HuH-7 (cell line): ENCODE measurements at places on chromosomes 1 and 21.

GRCh38 chr1:64966158-64966971 lies at the start of gene JAK1:
JAK1 (minus strand) TSS chr1:64966549; CDS start chr1:64886264, 80,285 bp downstream.
- peak; percentile 82 for DNase-seq

DNA sequence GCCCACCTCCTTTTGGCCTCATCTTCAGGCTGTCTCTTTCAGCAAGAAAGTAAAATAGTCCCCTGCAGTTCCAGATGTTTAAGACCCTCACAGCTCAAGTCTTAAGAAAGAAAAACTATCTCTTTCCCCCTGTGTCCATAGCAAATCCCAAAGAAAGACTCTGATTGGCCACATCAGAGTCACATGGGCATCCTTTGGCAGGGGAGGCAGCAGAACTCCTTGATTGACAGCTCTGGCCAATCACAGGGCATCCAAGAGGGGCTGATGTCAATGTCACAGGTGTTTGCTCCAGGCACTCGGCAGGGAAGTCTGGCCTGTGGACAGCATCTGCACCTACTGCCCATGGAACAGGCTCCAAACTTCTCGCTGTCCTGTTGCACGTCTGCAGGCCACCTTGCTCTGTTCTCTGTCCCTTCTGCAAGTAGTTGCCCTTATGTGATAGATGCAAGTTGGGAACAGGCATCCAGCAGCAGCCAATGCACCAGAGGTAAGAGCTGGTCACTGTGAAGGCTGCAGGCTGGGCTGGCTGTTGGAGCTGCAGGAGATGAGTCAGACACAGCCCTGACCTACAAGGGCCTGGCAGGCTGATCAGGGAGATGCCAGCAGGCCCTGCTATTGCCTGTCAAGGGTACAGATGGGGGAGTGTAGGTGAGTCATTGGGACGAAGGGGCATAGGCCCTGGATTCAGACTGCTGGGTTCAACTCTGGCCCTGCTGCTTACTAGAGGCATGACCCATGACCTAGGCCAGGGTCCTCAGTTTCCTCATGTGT lies 96.8 kb upstream of the TMEM51 start:
- no peak for DNase-seq

DNA sequence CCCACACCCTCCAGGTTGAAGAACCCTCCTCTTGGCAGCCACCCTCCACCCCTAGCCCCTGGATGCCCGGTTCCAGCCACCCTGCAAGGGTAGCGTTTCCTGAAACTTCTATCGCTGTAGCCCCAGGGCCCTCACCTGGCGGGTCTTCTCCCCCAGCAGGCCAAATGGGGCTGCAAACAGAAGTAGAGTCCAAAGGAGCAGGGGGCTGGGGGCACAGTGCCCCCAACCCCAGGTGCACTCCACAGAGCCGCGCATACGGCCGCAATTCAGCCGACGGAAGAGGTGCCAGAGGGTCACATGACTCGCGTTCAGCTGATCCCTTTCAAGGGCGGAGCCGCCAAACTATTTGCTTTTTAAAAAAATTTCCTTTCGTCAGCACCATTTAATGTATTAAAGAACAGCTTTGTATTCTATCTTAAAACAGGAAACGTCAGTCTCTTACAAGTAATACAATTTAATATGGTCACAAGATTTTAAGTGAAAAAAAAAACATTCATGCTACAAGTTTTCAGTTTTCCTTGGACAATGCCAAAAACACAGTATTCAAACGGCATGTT lies at the start of gene GLMP:
Gene GLMP (minus strand): TSS at position 289 of the 557 bp plus-strand sequence. CDS start 34 bp downstream, at position 255.
- DNase-seq = peak; percentile 75

DNA sequence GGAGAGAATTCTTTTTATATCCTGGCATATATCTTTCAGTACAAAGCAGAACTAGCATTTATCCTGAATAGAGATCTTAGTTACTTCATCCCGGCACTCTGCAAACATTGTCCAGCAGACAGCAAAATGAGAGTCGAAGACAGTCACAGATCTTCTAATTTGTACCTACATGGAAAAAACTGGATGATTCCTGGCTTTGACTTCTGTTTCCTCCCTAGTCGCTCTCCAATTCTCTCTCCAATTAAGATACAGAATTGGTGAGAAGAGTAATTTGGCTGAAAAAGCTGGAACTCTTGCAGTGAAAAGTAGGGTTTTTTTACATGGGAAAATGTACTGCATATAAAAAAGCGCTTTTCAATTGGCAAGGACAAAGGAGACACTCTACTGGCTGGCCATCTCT lies 151.1 kb upstream of the C8B start:
- DNase-seq = no peak

GRCh38 chr21:27817902-27818623 lies 851.2 kb upstream of the ADAMTS5 start:
- DNase-seq = no peak

DNA sequence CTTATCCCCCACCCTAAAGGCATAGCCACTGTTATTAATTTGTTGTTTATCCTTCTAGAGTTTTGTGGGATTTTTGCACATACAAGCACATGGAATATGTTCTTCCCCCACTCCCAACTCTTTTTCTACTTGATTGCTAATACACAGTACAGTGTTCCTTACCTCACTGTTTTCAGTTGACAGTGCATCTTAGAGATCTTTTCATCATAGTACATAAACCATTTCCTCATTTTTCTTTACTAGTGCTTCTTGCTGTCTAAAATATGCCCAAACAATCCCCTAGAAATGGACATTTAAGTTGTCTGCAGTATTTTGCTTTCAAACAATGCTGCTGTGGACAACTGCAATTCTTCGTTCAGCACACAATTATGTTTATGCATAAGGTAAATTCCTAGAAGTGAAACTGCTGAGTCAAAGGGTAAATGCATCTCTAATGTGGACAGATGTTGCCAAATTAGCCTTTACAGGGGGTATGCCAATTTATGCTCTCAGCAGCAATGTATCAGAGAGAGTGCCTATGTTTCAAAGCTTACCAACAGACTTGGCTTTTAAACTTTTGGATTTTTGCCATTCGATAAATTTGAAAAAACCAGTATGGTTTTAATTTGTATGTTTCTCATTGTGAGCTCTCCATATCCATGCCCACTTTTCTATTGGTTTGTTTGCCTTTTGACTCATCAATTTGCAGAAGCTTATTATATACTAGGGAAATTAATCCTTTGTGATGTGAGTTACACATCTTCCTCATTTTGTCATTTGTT lies 132.6 kb downstream of the MRPS6 start:
- no peak for DNase-seq

DNA sequence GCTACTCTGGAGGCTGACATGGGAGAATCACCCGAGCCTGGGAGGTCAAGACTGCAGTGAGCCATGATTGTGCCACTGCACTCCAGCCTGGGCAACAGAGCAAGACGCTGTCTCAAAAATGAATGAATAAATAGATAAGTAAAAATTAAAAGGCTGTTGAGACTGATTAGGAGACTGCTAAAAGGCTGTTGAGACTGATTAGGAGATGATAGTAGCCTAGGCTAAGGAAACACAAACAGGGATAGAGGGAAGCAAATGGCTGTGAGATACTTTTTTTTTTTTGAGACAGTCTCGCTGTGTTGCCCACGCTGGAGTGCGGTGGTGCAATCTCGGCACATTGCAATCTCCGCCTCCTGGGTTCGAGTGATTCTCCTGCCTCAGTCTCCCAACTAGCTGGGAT lies 28.4 kb downstream of the PRPF38A start:
- DNase-seq = no peak

DNA sequence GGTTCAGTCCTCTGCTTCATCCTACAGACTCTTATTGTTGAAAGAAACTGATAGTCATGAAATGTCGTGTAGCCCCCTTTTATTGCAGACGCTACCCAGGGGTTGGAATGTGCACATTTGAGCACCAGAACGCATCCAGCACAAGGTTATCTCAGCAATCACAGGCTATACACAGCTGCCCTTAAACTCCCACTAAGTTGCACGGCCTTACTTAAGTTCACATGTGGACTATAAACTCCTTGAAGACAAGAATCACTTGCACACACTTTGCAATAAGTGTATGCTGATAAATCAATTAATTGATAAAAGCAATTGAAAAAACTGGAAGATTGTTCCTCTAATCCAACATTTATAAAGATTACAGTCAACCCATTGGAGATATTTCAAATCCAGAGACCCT lies 18.9 kb downstream of the SLC30A10 start:
- no peak for DNase-seq

DNA sequence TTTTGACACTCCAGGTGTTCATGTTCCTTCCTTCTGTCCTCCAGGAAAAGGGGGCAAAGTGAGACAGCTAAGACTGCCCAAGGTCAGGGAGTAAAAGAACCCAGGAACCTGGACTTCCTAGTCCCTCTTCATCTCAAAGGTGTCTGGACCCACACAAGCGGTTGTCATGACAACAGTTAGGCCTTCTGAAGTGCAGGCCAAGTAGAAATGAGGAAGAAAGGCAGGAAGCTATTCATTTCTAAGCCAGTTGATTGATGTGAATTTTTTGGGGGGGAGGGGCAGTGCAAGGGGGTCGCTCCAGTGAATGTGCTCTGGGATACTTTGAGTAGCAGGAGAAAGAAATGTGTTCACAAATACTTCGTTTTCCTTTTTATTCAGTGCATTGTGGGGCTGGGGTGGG lies 114.3 kb downstream of the NAV1 start:
- DNase-seq = no peak

GRCh38 chr1:14377386-14377785 lies 221.1 kb upstream of the KAZN start:
- DNase-seq = no peak

DNA sequence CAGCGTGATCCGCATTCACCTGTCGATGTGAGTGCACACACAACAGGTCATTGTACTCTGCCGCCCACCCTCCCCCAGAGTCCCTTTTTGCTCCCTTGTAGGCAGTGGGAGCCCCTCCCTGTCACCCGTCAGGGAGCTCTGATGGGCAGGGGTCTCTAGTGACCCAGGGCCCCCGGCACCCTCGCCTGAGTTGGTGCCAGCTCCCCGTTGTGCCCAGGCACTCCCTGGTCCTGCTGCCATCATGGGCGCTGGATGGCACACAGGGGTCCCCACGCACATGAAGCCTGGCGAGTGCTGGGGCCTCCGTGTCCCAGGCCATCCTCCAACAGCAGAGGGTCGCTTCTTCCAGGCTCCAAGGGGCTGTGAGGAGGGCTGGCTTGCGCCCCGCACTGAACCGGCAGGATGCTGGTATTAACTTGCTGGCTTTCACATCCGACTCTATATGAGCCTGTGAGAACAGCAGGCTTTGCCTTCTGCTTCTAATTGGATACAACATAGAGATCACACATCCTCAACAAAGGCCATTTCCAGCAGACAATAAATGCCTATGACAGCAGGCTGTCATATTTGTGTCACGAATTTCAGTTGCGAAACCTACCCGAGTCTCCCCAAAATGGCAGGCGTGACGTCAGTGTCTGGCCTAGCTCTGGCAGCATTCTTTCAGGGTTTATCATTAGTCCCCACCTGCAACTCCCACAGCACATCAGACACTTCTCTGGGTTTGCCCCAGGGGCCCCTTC lies 35.4 kb downstream of the KIAA1614 start:
- no peak for DNase-seq

GRCh38 chr1:229037806-229038405 lies 233.0 kb upstream of the RAB4A start:
- DNase-seq = no peak

DNA sequence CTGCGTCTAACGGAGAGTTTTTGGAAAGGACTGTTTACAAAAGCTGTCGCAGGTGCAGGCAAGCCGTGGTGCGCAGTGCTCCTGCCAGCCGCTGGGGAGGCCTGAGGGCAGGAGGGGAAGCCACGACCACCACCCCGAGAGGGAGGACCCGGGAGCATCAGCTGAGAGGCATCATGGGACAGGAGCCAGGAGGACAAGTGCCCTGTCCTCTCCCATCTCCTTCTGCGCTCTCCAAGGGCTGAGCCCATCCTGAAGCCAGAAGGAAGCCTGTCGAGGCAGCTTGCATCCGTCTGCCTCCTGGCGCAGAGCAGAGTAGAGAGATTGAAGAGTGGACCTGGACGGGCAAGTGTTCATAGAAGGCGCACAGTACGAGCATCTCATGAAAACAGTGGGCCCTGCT lies 310.9 kb downstream of the KIF26B start:
- DNase-seq = no peak

- no peak for DNase-seq
These were observed 9.9 kb upstream of the BNIPL start for GRCh38 chr1:151026460-151026859.

- DNase-seq = no peak
These were observed 30.6 kb downstream of the AJAP1 start for GRCh38 chr1:4684864-4685522.

DNA sequence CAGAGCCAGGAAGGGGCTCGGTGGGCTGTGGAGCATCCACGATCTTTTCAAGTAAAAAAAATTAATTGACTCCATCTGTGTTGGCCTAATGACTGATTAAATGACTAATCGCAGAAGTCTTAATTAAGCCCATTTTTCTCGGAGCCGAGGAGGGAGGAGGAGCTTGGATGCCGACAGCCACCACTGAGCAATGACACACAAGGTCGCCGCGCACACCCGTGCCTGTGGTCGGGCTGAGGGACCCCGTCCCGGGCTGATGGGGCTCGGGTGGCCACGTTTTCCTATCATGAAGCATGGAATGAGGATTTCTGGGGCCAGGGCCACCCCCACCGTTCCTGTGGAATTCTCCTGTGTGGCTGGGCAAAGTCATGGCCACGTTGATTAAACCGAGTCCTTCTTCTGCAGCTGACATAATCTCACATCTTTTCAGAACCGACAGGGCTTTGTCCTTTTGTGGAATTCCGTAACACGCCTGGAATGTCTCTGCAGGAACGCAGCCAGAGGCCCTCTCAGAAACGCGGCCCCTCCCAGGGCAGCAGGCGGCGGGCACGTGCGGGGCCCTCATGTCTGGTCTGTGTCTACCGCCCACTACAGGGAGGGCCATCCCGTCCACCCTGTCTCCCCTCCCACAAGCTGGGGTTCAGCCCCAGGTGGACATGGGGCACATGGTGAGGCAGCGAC lies 60.7 kb downstream of the MORN1 start:
- DNase-seq = no peak

- DNase-seq = no peak
These were observed 59.0 kb upstream of the ATF3 start for GRCh38 chr1:212549503-212550017.

DNA sequence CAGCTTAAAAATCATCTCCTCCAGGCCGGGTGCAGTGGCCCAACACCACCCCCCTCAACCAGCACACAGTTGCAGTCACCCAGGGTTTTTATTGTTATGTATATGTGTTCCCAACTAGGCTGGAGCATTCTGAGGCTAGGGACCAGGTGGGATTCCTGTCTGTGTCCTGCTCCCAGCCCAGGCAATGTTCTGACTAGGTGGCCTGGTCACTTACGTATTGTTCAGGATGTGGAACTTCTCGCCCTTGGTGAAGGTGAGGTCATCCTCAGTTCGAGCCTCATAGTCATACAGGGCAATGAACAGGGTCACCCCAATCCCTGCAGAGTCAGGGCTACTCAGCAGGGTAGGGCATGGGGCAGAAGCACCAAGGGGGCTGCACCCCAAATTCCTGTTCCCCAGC lies 12.2 kb downstream of the FGR start:
- DNase-seq = no peak

- no peak for DNase-seq
These were observed 493 bp upstream of the ELOA start for GRCh38 chr1:23742670-23743286.
